ENCODE measurements at places on chromosomes 7 and 10.

DNA sequence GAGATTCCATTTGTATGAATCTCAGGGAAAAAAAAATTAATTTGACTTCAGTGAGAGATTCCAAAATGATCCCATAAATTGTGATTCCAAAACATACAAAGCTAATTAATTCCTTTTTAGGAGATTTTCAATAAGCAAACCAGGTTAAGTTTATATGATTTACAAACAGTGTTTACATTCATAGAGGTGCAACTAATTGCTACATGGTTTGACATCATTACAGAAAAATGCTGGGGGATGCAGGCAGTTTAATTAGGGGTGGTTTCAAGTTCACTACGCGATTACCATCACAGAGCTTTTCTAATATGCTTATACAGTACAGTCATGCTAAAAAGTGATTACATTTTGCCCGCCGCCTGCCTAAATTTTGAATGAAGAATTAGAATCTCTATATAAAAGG lies 143.2 kb upstream of the MGMT start:
- DNase-seq = no peak

GRCh38 chr7:42479816-42480633 lies 243.0 kb upstream of the GLI3 start:
- no peak for DNase-seq

DNA sequence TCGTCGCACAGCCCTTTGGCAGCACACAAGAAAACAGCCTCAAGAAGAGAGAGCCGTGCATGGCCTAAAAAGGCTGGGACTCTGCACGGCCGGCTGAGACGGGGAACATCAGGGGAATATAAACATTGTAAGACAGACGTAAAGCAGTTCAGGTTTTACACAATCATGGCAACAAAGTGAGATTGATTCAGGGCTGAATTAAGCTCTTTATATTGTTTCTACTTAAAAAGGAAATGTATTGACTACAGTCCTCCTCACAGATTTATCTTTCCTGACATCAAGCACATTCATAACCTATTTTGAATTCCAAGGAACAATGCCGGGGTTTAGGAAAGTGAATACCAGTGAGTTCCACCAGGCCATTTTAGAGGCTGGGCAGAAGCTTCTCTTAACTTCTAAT lies 25.2 kb downstream of the SORBS1 start:
- DNase-seq = no peak

- no peak for DNase-seq
Measured at GRCh38 chr10:109956454-109957091, 33.3 kb upstream of the XPNPEP1 start.

DNA sequence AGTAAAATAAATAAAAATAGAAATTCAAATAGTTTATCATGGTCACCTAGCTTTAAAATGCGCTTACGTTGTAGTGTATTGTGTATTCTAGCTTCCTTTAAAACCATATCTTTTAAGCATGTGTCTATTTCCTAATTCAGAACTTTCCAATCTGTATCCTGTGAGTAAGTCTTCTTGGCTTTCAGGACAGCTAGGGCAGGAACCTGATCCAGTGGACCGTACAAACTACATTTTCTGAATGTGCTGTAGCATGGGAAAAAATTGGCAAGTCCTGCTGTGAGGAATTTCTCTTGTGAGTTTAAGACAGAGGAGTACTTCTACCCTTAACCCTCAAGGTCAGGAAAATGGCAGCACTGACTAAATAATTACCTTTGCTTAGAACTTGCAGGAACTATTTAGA lies 12.1 kb downstream of the OPN1SW start:
- no peak for DNase-seq

- DNase-seq = no peak
Measured at GRCh38 chr7:39321909-39322498, 244.2 kb upstream of the YAE1 start.

DNA sequence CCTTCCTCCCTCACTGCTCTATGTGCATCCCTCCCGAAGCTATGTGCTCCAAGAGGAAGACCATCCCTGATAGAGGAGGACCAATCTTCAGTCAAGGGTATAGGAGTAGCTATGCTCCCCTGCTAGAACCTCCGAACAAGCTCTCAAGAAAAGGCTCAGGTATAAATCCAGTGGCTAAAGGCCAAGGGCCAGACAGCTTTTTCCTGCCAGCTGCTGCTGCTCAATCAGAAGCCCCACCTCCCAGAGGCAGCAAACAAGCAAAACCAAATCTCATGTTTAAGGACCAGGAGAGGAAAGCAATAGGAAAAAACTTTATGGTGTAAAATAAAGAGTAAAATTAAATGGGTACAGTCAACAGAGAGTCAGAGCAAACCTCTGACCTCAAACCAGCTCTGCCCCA lies 187.2 kb downstream of the FGFR2 start:
- DNase-seq = no peak

DNA sequence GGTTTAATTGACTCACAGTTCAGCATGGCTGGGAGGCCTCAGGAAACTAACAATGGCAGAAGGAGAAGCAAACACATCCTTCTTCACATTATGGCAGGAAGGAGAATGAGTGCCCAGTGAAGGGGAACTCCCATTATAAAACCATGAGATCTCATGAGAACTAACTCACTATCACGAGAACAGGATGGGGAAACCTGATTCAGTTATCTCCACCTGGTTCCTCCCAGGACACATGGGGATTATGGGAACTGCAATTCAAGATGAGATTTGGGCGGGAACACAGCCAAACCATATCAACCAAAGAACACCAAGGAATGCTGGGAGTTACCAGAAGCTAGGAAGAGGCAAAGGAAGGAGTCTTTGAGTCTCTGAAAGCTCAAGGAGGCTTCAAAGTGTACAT lies 94.3 kb downstream of the IPMK start:
- no peak for DNase-seq

DNA sequence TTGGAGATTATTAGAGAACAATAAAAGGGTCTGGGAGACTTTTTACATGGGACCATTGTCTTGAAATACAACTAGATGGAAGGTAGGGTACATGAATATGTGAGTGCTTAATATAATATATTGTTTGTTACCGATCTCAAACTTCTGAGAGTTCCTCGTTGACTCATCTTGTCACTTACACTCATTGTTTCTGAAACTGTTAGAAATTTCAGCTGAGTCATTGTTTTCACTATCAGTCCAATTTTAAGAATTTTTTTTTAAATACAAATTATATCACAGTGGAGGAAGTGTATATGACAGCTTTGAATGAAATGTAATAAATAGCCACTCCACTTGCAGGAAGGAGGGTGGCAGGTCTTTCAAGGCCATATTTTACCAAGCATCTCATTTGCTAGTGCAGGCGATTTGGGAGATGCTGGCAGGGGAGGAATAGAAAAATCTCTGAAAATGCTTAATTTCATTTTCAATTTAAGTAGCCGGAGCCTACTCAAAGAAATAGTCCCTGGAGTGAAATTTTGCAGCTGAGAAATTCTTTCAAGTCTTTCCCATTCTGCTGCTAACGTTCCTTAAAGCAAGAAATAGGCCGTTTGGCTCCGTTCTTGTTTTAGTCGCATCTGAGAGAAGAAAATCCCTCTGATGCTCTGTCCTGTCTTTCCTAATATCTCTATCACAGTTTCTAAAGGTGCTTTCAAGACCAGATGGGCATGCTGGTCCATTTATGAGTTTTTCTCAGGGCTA lies 1404.2 kb upstream of the CELF2 start:
- no peak for DNase-seq

GRCh38 chr10:86162036-86162435 lies 204.6 kb downstream of the GRID1 start:
- DNase-seq = no peak

GRCh38 chr10:9214618-9215017 lies 1160.1 kb downstream of the GATA3 start:
- no peak for DNase-seq

DNA sequence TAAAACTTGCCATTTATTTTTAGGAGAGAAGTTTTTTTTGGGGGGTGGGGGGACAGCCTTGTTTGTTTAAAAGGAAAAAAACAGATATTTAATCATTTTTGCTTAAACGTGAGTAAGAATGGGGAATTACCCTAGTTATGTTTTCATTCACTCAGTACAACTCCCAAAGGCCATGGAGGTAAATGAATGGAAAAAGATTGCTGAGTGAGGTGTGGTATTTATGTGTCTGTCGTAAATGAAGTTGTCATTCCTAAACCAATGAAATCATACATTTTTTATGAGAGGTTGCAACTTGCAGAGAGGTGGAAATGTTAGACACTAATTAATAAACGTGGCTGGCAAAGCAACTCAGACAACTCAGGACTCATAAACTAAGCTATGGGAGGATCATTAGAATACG lies 218.1 kb downstream of the CELF2 start:
- DNase-seq = no peak

DNA sequence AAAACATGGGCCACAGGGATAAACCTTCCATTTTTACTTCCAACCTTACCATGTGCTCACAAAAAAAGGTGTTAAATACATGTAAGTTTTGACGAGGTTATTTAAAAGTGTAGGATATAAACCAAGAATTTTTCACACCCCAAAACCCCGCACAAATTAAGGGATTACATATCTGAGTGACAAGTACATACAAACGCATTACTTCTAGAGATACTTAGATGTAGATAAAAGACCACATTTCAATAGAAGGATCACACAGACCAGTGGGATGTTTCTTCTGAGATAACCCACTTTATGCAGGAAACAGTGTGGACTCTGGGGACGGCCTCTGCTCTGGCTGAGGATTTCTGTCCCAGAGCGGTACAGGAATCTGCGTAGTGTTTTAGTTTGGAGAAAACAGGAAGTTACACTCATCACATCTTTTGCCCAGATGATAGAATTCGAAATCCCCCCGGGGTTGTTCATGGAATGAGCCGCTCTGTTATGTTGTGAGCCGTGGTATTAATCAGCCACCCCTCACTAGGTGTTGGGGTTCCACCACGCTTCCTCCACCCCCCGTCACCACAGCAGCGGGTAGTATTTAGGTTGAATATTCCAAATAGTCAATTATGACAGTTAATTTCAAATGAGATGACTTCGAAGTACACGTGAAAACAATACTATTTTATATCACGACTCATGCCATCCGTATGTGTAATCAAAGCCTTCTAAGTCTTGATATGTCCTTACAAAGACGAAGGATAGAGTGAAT lies 1.3 kb upstream of the CUL1 start:
- peak; percentile 55 for DNase-seq

GRCh38 chr7:37320848-37321468 lies 127.7 kb downstream of the ELMO1 start:
- no peak for DNase-seq

- no peak for DNase-seq
Measured at GRCh38 chr10:73591935-73592699, 975 bp upstream of the USP54 start.

- DNase-seq = no peak
Measured at GRCh38 chr10:12800302-12800701, 201.2 kb downstream of the CCDC3 start.

DNA sequence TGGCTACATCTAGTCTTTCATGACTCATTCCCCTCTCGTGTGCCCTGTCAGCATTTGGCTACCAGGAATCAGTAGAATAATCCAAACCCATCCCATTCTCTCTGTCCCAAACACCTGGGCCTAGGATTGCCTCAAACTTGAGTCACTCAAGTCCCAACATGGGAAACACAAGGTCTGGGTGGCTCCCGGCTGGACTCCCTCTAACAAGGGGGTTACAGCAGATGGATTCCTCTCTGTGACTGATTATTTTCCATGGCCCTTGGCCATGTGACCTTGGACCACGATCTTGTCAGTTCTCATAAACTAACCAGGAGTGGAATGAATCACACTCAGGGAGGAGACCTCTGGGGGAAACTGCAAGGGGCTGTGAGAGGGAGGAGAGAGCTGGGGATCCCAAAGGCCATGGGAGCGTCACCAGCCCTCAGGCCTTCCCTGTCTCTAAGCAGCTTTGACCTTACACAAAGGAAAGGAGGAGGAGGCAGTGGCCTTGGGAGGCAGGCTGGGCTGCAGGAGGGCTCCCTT lies 533.1 kb downstream of the KCNMA1 start:
- no peak for DNase-seq

DNA sequence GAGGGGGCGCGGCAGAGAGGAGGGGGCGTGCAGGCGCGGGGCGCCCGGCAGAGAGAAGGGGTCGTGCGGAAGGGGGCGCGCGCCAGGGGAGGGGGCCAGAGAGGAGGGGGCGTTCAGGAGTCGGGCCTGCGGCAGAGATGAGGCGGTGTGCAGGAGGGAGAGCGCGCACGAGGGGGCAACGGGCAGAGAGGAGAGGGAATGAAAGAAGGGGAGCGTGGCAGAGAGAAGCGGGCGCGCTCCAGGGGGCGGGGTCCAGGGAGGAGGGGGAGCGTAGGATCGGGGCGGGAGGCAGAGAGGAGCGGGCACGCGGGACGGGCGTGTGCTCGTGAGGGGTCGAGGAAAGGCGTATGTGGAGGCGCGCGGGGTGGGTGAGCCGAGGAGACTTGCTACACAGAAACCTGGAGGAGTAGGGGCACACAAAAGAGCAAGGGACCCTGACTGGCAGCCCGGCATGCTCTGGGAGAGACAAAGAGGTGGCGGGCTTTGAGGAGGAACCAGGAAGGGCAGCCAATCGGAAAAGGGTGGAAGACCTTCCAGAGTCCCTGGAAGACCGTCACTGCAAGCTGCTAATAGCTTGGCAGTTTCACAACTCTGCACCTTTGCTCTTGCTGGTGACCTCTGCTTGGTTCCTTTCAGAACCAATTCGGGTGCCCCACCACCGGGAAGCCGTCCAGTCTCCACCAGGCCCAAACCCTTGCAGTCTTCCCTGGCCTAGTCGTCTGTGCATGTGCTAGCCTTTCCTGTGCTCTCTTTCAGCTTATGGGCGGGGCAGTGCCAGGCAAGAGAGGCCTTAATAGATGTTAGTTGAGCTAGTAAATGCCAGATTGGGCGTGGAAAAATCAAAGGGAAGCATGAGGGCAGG lies 639 bp downstream of the DYDC2 start:
- DNase-seq = no peak

- DNase-seq = peak; percentile 88
Measured at GRCh38 chr7:134458806-134459698, at the start of gene AKR1B1. TSS of gene AKR1B1 (minus strand) at chr7:134459100. CDS start at chr7:134459062, 38 bp downstream.

GRCh38 chr7:27994639-27995038 lies 186.0 kb downstream of the JAZF1 start:
- no peak for DNase-seq

- no peak for DNase-seq
Measured at GRCh38 chr7:85111761-85112160, 75.1 kb downstream of the SEMA3D start.

GRCh38 chr10:71075086-71075758 lies 137.1 kb upstream of the UNC5B start:
- DNase-seq = no peak

DNA sequence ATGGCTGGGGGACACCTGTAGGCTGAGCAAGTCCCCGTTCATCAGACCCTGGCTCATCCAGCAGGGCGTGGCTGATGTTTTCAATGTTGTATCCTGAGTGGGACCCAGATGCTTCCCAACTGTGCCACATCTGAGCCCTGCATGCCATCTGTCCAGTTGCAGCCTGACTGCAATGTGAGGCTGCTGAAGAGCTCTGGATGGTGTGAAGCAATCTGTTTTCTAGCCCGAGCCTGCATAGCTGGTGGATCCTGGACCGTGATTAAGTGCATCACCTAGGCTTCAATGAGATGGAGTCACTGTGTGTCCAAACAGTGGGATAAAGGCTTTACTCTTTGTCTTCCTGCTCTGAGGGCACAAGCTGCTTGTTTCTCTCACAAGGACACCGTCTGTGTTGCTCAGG lies 99.8 kb downstream of the TCF7L2 start:
- no peak for DNase-seq

GRCh38 chr7:142685877-142686508 lies 63.3 kb upstream of the PRSS1 start:
- DNase-seq = no peak

- no peak for DNase-seq
Measured at GRCh38 chr10:93073539-93074146, at the start of gene CYP26A1. TSS of gene CYP26A1 (plus strand) at chr10:93073893. CDS start at chr10:93073935, 42 bp downstream.

- no peak for DNase-seq
Measured at GRCh38 chr7:128190051-128190647, 50.9 kb upstream of the LEP start.
